M059J (cell line): ENCODE measurements at places on chromosomes 4 and X. TPM values are rescaled to one million over a fixed set of nuclear protein-coding genes. Genes with fewer than 3 reads are reported as not detected.

CLCN4 gene
- total RNA-seq = 1.7 and 3.0 TPM in 2 replicates

PABPC1L2A gene
- not detected in 2 replicates for total RNA-seq

POF1B gene
- total RNA-seq = not detected in 2 replicates

TMPRSS11E gene
- total RNA-seq = not detected in 2 replicates

CTAG1B gene
- total RNA-seq = not detected in 2 replicates

FRG1 gene
- total RNA-seq = 52.0 and 67.0 TPM in 2 replicates

DUSP9 gene
- 0.27 and 1.1 TPM in 2 replicates for total RNA-seq

CPLX1 gene
- total RNA-seq = not detected in 2 replicates

L1CAM gene
- total RNA-seq = 186 and 313 TPM in 2 replicates

DSPP gene
- not detected in 2 replicates for total RNA-seq

SYN1 gene
- total RNA-seq = 0.07 and 1.4 TPM in 2 replicates

TACC3 gene
- 24.0 and 40.6 TPM in 2 replicates for total RNA-seq

CXorf66 gene
- total RNA-seq = not detected in 2 replicates

CYTL1 gene
- 138 and 180 TPM in 2 replicates for total RNA-seq

MAGEE2 gene
- total RNA-seq = not detected in 2 replicates

HELT gene
- not detected in 2 replicates for total RNA-seq

FGFBP1 gene
- total RNA-seq = 0.49 TPM in 1 of 2 replicates, not detected in the other

PDK3 gene
- 15.3 and 18.5 TPM in 2 replicates for total RNA-seq

EFNB1 gene
- 11.2 and 15.3 TPM in 2 replicates for total RNA-seq

RAB39B gene
- 0.17 TPM in 1 of 2 replicates, not detected in the other for total RNA-seq

HAUS7 gene
- total RNA-seq = 76.0 and 85.3 TPM in 2 replicates

PLXNB3 gene
- total RNA-seq = 1.2 and 2.2 TPM in 2 replicates

RASGEF1B gene
- total RNA-seq = 0.05 TPM in 1 of 2 replicates, not detected in the other

S100G gene
- total RNA-seq = not detected in 2 replicates

PDE6B gene
- total RNA-seq = 0.05 TPM in 1 of 2 replicates, not detected in the other

MAP7D2 gene
- total RNA-seq = 0.74 and 1.4 TPM in 2 replicates

FAM9B gene
- not detected in 2 replicates for total RNA-seq

HSFX1 gene
- total RNA-seq = 0.42 and 0.59 TPM in 2 replicates

BMX gene
- total RNA-seq = not detected in 2 replicates

SERPINA7 gene
- not detected in 2 replicates for total RNA-seq

APLN gene
- 1.9 and 2.1 TPM in 2 replicates for total RNA-seq

TAF7L gene
- not detected in 2 replicates for total RNA-seq

MAGEB17 gene
- not detected in 2 replicates for total RNA-seq

CLDN2 gene
- total RNA-seq = not detected in 2 replicates

AMTN gene
- 1.8 and 4.2 TPM in 2 replicates for total RNA-seq

C4orf51 gene
- total RNA-seq = not detected in 2 replicates

SLC6A14 gene
- total RNA-seq = not detected in 2 replicates

TLR1 gene
- total RNA-seq = 3.2 and 5.5 TPM in 2 replicates

INPP4B gene
- 13.1 and 16.1 TPM in 2 replicates for total RNA-seq

TNIP3 gene
- total RNA-seq = 0.10 TPM in 1 of 2 replicates, not detected in the other

MAGEA2 gene
- total RNA-seq = 0.94 and 1.7 TPM in 2 replicates
